Activated CD4-positive, alpha-beta T cell treated with anti-CD3 and anti-CD28 coated beads, Interleukin-2, amount 50 U/mL, for 4 hours (primary cell): ENCODE measurements at places on chromosomes 4 and X.

GRCh38 chrX:20270562-20270890 is 3.8 kb upstream of the RPS6KA3 start:
- no peak for DNase-seq

- DNase-seq, result no peak
Measured at GRCh38 chrX:88202149-88202548, 544.9 kb upstream of the CPXCR1 start.

GRCh38 chr4:16779028-16779675 is 119.3 kb downstream of the LDB2 start:
- DNase-seq, result no peak

DNA sequence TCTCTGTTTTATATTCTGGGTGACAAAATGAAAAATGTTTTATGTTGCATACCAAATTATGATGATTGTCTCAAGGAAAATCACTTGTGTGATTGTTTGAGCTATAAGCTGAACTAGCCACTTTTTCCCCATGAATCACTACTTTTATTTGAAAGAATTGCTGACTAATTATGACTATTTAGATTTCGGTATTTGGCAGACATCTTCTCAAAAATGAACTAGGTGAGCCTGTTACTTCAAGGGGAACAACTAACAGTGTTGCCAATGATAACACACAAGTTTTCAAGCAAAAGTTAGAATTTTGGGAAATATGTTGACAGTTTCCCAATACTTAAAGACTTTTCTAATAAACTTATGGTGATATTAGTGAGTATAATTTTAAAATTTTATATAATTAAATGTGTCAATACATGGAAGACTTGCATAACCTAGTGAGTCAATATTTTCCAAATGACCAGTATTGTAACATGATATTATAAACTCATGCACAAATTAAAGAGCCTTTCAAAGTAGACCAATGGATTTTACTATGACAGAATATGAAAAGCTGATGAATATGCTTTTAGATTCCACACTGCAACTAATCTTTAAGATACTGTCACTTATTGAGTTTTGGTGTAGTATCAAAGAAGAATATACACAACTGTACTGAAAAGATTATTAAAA is 187.7 kb upstream of the GATB start:
- no peak for DNase-seq

DNA sequence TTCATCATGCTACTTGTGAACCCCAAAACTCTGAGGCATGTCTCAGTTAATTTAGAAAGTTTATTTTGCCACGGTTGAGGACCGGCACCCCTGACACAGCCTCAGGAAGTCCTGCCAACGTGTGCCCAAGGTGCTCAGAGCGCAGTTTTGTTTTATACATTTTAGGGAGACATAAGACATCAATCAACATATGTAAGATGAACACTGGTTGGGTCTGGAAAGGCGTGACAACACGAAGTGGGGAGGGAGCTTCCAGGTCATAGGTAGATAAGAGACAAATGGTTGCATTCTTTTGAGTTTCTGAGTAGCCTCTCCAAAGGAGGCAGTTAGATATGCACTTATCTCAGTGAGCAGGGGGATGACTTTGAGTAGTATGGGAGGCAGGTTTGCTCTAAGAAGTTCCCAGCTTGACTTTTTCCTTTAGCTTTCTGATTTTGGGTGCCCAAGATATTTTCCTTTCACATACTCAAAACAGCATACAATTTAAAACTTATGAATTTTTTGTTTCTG is 98.9 kb downstream of the SYTL5 start:
- DNase-seq, result no peak

DNA sequence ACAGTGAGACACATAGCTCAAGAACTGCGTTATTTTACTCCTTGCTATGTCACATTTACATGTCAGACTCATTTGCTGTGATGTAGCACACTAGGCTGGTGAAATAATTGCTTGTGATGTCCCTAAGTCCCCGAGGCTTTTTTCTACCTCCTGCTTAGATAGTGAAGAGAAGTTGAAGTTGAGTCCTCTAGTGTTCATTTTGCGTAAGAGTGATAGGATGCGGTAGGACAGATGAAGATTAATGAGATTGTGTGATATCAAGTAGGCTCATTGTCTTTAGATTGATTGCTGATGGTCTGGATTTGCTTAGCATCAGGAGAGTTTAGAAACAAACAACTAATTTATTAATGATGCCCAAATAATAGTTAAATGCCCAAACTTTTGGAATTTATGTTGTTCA is 173.6 kb upstream of the NUDT6 start:
- no peak for DNase-seq

DNA sequence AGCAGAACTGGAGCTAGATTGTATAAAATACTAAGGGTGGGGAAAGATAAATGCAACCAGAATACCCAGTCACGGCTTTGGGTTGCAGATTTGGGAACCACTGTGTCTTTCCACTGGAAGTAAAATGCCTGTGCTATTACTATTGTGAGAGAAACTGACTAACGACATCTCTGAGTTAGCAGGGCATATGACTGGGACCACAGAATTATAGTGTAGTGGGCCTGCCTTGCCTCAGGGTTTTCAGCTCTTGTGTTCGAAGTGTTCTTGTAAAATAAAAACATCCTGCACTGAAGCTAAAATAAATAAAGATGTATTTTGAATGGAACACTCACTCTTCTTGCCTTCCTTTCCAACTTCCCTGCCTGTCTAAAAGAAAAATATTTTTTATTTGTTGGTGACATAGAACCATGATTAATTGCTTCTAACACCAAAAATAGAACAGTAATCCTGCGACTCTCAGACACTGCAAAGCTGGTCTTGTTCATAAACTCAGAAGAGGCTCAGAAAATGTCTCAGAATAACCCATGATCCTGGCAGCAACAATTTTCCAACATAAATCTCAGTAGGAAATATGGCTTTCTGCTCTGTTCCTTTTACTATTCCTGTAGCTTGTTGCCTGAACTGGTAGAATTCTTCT is 104.2 kb downstream of the FAM47B start:
- DNase-seq, result no peak

GRCh38 chr4:178423366-178423765 is 981.1 kb upstream of the AGA start:
- DNase-seq, result no peak
